ENCODE measurements at places on chromosomes 2 and 18.

DNA sequence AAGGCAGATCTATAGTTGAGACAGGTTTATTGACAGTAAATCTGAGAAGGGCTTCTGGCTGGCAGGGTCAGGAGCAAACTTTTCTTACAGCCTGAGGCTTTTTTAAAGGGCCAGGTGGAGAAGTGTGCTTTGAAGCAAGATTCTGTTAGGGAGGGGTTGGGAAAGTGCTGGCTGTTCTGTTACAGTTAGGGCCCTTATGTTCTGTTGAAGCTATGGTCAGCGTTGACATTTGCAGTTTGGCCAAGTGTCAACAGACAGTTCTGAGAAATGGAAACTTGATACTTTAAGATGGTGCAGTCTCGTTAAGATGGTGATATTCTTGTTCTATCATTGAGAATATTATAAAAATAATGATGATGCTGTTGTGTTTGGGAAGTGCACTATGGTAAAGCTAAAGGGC lies 154.2 kb downstream of the RDH14 start:
- no peak for DNase-seq

- no peak for DNase-seq
Observed at GRCh38 chr2:166246901-166247300, 119.1 kb upstream of the SCN1A start.

DNA sequence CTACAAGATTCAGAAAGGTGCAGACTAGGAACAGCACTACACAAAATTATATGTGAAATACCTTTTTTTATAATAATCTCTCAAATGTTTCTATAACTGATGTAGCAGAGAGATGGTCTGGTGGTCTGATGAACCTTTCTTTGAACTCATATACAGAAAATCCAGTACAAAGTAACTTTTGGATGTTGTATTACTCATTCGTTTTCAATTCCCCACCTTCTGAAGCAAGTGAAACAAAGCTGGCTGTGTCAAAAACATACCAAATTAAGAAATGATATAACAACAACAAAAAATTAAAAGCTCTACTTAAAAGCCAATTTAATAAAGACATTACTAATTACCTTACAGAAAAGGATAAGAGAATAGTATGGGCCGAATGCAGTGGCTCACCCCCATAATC lies 38.7 kb downstream of the MEMO1 start:
- DNase-seq, result no peak

DNA sequence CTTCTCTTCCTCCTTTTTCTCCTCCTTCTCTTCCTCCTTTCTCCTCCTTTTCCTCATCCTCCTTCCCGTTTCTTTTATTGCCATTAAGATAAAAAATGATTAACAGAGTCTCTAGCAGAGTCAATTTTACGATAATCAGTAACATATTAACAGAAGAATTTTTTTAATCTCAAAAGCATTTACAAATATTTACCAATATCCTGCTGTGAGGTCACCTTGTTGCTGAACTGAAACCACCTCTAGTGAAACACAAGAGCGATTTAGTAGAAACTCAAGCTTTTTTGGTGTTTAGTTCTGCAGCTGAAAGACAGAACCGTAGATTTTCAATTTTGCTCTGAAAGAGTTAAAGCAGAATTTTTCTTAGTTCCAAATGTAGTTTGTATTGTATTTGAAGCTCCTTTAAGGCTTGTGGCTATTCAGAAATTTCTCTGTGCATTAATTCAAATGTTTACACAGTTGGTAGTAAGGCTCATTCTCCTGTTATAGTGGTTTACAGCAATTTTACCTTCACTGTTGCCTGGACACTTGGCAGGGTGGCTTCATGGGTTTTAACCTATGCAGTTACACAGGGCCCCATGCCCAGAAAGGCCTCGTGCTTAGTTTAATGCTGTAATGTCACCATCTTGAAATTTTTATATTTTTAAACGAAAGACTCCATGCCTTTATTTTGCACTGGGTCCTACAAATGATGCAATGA lies 1106.6 kb upstream of the FAM98A start:
- no peak for DNase-seq

Measured in stimulated activated CD4-positive, alpha-beta T cell treated with anti-CD3 and anti-CD28 coated beads, Interleukin-1b, Interleukin-23, amount 100 ng/mL, for 24 hours (primary cell).